ENCODE measurements at places on chromosomes 12 and 14.

- H3K4me1 ChIP-seq: no peaks in the 10 kb centered on the region
- no peaks in the 10 kb centered on the region for H3K36me3 ChIP-seq
Measured at GRCh38 chr12:114238808-114239207, 167.1 kb downstream of the TBX5 start.

DNA sequence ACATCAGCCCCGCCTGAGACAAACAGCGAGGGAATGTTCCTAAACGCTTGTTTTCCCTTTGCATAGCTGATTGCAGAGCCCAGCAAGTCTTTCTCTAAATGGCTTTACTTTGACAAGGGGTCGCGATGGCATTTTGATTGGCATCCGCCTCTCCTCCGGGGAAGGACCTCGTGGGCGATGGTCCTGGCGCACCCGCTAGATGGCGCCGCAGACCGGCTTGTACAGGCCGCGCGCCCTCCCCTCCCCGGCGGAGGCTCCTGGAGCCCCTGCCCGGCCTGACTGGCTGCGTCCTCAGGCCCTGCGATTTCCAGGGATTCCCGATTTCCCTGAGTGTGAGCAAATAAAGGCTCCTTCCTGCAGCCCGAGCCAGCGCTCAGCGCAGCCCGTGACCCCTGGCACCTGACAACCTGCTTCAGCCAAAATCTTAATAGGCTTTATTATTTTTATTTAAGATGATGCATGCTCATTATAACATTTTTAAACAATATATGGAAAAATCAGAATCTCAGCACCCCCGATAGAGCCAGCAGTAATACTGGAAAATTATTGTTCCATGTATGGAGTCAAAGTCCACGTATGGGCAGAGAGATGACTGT is 468.3 kb downstream of the AACS start:
- H3K27ac ChIP-seq: no peak overlapping the region
- peaks cover 7% of the 10 kb centered on the region for H3K27me3 ChIP-seq
- no peak overlapping the region for H3K4me3 ChIP-seq
- no peaks in the 10 kb centered on the region for H3K4me1 ChIP-seq
- H3K36me3 ChIP-seq: no peaks in the 10 kb centered on the region

GRCh38 chr14:52700701-52701172 is 5.4 kb upstream of the ERO1A start:
- no peaks in the 10 kb centered on the region for H3K27me3 ChIP-seq
- H3K27ac ChIP-seq: no peak overlapping the region

GRCh38 chr12:107027636-107028053 is 40.7 kb upstream of the MTERF2 start:
- no peaks in the 10 kb centered on the region for H3K36me3 ChIP-seq
- no peak overlapping the region for H3K27ac ChIP-seq
- peaks cover 2% of the 10 kb centered on the region for H3K27me3 ChIP-seq

- no peak overlapping the region for H3K27ac ChIP-seq
- H3K4me1 ChIP-seq: no peaks in the 10 kb centered on the region
- peaks cover 4% of the 10 kb centered on the region for H3K36me3 ChIP-seq
- peaks cover 6% of the 10 kb centered on the region for H3K27me3 ChIP-seq
Measured at GRCh38 chr12:124024263-124024678, 51.3 kb downstream of the ZNF664 start.

All from memory B cell (primary cell).